ENCODE measurements at places on chromosomes 3 and 15.

GRCh38 chr3:152835601-152836102 is 721 bp downstream of the P2RY1 start:
- DNase-seq, result peak; percentile 35

DNA sequence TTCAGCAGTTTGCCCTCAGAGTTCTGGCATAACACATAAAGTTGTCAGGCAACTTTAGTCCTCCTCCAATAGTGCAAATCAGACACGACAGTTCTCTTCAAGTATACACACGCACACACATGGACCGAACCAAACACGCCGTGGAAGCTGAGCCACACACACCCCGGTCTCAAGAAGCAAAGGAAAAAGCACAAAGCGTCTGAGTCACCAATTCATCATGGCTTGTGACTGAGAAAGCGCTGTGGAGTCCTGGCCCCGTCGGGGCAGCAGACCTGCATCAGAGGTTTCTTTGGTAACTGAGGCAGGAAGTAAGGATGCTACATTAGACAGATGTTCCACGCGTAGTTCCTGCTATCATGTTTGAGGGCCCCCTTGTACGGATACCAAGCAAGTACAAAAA is 85.7 kb downstream of the VGLL4 start:
- DNase-seq, result no peak

GRCh38 chr3:65202395-65202794 is 514.6 kb upstream of the ADAMTS9 start:
- DNase-seq, result no peak

DNA sequence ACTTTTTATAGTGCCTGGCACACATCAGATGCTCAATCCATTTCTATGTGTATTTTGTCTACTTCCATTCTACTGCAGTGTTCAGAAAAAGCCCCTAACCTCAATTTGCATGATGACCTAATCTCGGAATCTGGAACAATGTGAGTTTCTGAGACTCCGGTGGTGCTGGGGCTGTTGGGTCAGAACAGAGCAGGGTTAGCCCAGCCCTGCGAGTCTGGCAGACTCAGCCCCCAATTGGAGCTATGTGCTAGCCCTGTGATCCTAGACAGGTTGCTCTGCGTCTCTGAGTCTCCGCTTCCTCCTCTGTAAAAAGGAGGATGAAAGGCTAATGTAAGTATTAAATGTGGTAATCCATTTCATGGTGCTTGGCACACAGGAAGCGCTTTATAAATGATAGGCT is 95.0 kb upstream of the ICE2 start:
- DNase-seq, result no peak

DNA sequence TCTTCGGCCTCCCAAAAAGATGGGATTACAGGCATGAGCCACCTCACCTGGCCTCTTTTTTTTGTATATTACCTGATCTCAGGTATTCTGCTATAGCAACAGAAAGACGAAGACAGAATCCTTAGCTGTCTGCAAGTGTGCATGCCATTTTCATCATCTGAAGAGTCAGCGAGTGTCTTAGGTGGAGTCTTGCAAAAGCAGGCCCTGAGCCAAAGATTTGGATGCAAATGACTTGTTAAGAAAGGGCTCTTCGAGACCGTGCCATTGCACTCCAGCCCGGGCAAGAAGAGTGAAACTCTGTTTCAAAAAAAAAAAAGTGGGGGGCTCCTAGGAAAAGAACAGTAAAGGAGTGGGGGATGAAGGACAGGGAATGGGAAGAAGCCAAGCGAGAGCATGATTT is 10.2 kb upstream of the TRIM69 start:
- DNase-seq, result no peak

GRCh38 chr15:66156310-66156975 is 97.1 kb downstream of the MEGF11 start:
- no peak for DNase-seq

DNA sequence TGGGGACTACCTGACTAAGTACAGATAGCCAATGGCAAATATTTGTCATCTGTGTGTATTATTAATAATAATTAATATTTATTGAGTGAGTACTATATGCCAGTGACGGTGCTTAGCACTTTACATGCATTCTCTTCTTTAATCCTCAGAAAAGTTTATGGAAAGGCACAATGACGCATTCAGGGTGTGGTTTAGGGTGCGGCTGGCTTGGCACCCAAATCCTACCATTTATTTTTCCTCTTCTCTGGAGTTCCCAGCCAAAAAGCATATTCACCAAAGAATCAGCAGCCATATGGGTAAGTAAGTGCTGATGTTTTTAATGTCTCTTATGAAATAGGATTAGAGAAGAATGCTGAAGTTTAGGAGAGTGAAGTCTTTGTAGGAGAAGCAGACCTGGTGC is 140.4 kb upstream of the TP63 start:
- no peak for DNase-seq

DNA sequence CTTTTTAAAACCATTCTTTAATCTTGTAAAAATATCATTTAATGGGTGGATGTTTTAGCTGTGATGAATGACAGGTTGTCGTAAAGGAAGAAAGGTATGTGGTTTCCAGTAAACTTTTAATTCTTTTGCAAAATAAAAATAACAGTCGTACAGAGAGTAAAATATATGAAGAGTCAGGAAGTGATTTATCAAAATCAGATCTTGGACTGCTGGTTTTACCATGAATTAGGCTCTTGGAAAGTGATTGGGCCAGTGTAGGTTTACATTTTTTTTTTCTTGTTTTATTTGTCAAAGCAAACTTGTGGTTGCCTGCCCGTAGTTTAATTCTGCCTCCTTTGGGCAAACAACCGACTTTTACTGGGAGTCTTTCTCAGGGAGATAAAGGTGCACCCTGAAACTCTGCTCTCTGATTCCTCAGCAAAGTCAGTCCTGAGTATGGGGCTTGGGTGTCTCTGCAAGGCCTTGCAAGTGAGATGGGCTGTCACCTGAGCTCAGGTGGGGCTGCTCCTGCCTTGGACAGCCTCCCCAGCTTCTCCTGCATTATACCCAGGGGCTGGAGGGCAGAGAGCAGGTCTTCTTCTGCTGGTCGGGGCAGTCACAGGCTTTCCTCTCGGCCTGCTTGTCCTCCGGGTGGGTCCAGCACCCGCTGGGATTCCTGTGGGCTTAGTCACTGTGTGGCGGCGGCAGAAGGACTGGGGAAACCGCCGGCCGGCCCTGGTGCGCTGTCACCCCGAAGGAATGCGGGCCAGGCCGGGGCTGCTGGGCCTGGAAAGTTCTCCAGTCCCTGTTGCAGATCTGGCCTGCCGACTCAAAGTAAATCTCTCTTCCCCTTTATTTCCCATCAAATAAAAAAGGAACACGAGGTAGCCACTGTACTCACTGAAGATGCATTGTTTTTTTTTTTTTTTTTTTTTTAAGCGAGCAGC is 79.0 kb downstream of the IGF1R start:
- DNase-seq, result peak; percentile 72

- DNase-seq, result no peak
These were observed 7.2 kb downstream of the EOMES start for GRCh38 chr3:27714692-27715453.

- no peak for DNase-seq
These were observed 53.1 kb downstream of the TGFBR2 start for GRCh38 chr3:30659270-30660130.

- no peak for DNase-seq
These were observed 43.0 kb downstream of the RAD54L2 start for GRCh38 chr3:51581524-51581923.

GRCh38 chr3:150911771-150912170 is 6.5 kb upstream of the MINDY4B start:
- DNase-seq, result no peak

GRCh38 chr15:61584410-61584809 is 355.3 kb upstream of the RORA start:
- DNase-seq, result no peak
